Astrocyte of the spinal cord (primary cell): ENCODE measurements at places on chromosomes 13 and 19.

- DNase-seq, result no peak
Observed at GRCh38 chr19:33727331-33727998, 69.2 kb upstream of the KCTD15 start.

- no peak for DNase-seq
Observed at GRCh38 chr13:29758531-29759114, 91.8 kb downstream of the UBL3 start.

DNA sequence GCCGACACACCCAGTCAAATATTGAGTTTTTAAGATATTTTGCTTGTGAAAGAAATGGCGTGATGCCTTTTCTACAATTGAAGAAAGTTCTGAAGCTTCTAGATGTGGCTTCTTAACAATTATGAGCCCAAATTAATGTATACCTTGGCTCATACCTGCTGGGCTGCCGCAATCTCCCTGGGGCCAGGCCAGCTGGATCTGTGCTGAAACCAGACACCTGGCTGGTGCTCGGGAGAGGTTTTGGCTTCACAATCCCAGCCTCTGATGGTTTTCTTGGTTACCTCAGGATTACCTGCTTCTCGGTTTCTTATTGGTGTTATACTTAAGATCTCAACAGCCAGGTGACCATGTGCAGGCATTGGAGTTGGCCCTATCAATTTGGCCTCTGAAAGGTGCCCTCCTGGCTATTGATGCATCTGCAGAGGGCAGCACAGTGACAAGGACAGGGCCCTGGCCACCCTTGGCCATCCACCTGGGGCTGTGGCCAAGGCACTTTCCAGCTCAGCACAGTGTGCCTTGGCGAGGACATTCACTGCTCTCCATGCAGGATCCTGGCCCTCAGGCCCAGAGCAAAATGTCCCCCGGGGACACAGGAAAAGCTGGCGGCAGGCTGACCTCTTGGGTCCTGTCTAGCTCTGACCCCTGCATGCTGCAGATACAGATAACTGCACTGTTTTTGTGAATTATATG lies 305.0 kb downstream of the ZNF536 start:
- DNase-seq, result no peak

DNA sequence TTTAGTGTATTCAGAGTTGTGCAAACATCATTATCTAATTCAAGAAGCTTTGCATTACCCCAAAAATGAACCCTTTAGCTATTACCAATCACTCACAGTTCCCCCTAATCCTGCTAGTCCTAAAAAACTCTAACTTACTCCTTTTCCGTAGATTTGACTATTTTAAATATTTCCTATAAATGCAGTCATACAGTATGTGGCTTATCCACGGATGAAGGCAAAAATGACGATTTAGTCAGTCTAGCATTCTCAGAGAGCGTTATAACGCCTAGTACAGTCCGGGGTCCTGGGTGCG lies 587 bp upstream of the ZNF383 start:
- no peak for DNase-seq

DNA sequence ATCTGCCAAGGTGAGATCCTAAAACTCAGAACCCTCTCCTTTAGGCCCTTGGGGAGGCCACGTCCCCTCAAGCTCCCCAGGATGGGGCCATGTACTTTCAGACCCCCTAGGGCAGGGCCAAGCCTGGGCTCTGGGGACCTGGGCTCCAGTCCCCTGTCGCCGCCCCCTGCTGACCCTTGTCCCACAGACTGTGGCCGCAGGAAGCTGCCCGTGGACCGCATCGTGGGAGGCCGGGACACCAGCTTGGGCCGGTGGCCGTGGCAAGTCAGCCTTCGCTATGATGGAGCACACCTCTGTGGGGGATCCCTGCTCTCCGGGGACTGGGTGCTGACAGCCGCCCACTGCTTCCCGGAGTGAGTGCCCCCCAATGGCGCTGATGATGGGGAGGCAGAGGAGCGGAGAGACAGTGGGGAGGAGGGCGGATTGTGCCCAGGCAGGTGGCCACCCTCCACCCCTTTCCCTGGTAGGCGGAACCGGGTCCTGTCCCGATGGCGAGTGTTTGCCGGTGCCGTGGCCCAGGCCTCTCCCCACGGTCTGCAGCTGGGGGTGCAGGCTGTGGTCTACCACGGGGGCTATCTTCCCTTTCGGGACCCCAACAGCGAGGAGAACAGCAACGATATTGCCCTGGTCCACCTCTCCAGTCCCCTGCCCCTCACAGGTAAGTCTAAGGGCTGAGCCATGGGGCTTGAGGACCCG lies 18.8 kb downstream of the HPN start:
- DNase-seq, result no peak
